Hematopoietic multipotent progenitor cell (in vitro differentiated cells): ENCODE measurements at places on chromosomes 2 and 18.

DNA sequence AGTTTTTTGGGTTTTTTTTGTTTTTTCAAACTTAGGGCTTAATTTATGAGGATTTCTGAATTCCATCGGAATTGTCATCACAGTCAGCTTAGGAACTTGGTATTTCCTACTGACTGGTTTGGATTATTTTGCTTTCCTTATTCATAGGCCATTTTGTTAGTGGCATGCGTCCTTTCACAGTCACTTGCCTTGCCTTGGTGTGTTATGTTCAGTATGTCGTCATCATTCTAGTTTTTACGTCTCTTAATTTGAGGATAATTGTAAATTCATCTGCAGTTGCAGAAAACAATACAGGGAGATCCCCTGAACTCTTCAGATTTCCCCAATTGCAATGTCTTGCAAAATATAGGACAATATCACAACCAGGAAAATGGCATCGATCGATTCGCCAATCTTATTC lies 485.3 kb downstream of the CBLN2 start:
- DNase-seq, result no peak

DNA sequence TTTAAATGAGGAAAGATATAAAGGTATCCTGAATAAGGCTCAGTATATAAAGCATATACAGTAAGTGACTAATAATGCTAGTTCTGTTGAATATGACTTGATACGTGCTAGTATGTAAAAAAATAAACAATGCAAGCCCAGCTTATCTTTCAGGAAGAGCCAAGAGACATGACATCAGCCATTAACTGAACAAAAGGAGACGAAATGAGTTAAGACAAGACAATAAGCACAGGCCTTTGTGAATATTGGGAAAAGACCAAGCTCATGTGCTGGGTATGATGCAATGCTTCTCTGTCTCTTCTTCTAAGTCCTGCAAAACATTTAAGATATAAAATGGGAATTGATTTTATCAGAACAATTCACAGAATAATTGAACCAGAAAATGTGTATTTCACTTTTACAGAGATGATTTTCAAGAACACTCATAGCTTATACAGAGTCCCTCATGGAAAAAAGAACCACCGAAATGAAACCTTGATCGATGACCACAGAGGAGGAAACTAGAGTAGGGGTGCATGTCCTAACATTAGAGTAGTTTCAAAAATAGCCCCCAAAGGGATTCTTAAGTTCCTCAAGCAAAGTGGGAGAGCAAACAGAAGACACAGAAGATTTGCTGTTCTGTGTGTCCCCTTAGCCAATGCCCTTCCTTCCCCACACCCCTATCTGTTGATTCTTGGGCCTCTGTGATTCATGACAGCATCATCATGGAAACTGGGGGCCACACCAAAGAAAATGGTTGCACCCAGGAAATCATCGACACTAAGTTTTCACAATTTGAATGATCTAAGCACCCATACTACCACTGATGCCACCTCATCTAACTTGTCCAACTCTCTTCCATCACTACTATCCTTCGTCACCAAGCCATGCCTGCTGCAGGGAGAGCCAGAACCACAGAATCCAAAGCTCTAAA lies 68.0 kb upstream of the CRIM1 start:
- DNase-seq, result no peak

- no peak for DNase-seq
Observed at GRCh38 chr2:173614265-173614930, 259.7 kb downstream of the CDCA7 start.

DNA sequence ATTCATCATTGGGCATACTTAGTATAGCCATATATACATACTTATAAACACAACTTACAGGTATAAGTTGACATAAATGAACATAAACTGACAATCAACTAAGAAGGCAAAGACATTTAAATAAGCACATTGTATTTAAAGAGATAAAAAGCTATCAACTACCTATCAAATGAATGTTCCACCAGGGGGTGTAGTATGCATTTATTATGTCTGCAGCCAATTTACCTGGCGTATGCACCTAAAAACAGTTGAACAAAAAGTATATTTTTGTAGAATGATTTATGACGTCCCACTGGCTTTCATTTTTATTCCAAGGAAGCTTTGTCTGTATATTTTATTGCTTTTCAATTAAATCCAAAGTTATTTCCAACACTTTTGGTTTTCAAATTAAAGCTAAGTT lies 323.5 kb downstream of the AFF3 start:
- peak; percentile 62 for DNase-seq

- DNase-seq, result no peak
Observed at GRCh38 chr2:12534646-12535263, 182.0 kb upstream of the TRIB2 start.
